ENCODE measurements at places on chromosomes 13 and 19.

DNA sequence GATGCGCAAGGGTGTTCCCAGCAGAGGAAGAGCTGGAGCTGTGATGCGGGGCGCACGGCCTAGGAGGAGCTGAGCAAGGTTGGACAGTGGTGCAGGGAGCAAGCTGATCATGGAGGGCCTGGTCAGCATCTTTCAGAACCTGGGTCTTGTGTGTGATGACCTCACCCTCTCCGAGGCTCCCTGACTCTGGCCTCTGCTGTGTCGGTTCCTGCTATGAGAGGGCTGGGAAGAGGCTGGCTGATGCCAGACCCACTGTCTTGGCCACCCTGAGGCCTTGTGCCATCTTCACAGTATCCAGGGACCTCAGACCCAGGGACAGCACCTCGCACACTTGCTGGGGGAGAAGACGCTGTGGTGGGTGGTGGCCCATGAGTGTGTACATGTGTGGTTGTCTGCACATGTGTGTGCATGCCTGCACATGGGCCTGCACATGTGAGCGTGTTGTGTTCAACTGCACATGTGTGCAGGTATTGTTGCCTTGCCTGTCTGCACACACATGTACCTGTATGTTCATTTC, 16.5 kb upstream of the C13orf46 start:
- no peak for DNase-seq

DNA sequence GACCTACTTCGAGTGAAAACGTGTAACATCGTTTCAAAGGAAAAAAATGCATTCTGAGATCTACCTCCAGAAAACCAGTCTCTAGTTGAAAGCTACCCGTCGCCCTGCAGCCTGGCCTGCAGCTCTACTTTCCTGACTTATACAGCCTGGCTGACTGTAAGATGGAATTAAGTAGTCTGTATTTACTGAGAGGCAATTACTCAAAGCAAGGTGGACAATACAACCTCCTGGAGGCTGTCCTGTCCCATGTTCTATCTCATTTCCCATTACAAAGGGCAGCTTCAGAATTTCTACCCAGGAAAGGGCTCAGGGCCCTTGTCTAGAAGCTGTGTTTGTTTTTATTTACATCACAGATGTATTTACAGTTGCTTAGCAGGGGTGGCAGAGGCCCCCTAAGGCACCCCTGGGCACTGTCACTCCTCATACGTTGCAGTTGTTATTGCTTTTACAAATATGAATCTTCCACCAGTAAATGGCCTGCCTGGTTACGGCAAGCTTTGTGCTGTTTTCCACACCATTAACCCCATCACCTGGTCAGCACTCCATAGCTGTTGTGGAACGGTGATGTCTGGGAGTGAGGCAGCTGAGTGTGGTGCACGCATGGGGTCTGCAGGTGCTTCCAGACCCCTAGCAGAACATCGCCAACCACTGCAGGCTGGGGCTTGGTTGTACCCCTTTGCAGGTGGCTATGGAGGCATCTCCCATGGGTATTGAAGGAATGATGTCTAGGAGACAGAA, 46.3 kb upstream of the MTIF3 start:
- DNase-seq, result no peak

DNA sequence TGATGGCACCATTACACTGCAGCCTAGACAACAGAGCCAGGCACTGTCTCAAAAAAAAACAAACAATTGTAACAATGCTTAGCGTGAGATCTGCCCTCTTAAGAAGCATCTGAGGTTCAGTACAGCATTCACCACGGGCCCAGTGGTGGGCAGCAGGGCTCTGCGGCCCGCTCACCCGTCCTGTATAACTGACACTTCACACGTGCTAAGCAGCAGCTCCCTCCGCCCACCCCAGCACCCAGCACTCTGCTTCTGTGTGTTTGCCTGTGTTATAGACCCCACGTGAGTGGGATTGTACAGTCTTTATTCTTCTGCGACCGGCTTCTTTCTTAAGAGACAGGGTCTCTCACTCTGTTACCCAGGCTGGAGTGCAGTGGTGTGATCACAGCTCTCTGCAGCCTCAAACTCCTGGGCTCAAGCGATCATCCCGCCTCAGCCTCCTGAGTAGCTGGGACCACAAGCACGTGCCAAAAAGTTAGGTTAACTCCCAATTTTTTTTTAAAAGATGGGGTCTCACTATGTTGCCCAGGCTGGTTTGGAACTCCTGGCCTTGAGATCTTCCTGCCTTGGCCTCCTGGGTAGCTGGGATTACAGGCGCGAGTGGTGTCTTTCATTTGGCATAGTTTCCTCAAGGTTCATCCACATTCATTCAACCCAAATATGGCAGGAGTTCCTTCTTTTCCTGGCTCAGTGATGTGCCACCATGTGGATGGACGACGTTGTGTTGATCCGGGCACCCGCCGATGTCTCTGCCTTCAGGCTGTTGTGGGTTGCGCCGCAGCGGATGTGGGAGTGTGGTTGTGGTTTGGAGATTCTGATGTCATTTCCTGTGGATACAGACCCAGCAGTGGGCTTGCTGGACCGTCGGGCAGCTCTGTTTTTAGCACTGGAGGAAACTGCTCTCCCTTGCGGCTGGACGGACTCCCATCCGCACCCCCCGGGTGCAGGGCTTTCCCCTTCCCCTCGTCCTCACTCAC, 170.0 kb downstream of the KDM4B start:
- DNase-seq, result peak; percentile 82

GRCh38 chr19:19179548-19180441, 9.7 kb upstream of the MEF2B start:
- no peak for DNase-seq

DNA sequence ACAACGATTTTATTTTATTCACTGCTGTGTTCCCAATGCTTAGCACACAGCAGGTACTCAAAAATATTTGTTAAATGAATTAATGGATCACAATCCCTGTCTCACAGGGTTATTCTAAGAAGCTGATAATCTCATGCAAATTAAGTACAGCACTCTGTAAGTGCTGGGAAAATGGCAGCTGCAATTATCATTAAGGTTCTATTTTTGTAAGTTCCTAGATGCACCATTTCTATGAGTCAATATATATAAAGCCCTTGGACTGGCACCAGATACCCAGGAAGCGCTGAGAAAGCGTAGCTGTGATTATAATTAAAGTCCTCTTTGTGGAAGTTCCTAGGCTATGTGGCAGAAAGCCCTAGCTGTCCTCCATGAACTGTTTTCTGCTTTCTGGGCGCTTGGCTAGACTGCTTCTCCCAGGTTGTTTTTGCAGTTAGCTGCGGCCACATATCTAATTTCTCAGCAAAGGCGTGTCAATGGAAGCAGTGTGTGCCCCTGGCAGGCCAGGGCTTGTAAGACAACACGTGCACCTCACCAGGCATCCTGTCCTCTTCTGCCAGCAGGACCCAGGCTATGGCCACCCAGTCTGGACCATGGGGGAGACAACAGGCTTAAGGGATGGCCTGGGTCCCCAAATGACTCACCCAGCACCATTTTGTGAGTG, 5.2 kb upstream of the SRRM5 start:
- no peak for DNase-seq

GRCh38 chr19:16846901-16847300, 17.7 kb downstream of the SIN3B start:
- DNase-seq, result no peak

DNA sequence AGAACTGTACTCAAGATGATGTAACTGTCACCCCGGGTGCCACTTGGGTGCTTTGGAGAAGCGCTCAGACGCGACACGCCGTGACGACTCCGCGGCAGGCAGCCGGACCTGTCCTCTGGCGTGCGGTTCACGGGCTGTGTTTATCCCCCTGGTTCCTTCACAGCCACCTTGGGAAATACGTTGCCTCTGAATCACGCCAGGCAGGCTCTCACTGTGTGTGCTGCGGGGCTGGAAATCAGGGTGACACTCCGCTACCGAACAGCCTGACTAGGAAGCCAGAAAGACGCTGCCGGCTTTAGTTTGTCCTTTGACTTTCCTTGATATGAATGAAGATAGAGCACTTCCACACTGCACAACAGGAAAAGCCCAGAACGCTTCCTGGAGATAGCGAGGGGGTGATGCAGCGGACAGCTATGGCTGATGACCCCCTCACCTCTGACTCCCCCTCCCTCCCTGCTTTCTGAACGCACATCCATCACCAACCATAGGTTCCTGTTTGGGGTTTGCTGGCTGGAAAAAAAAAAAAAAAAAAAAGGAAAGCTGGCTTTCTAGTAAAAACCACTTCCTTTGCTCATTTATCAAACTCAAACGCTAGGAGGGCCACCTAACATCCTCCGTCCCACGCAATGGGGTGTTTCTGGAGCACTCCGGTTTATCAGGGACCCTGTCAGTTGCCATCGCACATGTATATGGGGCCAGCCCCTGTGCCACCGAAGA, 3.7 kb upstream of the GP6 start:
- DNase-seq, result no peak

GRCh38 chr19:55693336-55693974, 18.4 kb downstream of the EPN1 start:
- DNase-seq, result no peak

DNA sequence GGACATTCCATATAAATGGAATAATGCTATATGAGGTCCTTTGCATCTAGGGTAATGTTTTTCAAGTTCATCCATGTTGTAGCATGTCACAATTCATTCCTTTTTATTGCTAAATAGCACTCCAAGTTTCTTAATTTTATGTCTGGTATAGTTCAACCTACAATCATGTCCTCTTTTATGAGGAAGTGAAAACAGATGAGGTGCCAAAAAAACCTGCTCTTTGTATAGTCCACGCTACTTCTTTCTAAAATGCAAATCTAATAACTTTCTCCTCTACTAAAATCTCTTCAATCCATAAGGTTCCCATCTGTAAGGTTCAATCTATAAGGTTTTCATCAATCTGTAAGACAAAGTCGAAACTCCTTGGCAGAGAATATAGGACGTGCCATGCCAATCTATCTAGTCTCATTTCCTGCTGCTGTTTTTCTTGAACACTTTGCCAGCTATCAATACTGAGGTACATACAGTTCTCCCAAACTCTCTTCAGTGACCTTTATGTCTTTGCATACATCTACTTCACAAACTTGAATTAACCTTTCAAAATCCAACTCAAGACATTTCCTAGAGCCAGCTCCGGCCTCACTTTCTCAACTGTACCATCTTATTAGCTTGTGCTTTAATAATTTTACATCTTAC, 33.7 kb downstream of the INTS6 start:
- no peak for DNase-seq

GRCh38 chr13:81770868-81771505, 1430.1 kb upstream of the SPRY2 start:
- DNase-seq, result no peak

DNA sequence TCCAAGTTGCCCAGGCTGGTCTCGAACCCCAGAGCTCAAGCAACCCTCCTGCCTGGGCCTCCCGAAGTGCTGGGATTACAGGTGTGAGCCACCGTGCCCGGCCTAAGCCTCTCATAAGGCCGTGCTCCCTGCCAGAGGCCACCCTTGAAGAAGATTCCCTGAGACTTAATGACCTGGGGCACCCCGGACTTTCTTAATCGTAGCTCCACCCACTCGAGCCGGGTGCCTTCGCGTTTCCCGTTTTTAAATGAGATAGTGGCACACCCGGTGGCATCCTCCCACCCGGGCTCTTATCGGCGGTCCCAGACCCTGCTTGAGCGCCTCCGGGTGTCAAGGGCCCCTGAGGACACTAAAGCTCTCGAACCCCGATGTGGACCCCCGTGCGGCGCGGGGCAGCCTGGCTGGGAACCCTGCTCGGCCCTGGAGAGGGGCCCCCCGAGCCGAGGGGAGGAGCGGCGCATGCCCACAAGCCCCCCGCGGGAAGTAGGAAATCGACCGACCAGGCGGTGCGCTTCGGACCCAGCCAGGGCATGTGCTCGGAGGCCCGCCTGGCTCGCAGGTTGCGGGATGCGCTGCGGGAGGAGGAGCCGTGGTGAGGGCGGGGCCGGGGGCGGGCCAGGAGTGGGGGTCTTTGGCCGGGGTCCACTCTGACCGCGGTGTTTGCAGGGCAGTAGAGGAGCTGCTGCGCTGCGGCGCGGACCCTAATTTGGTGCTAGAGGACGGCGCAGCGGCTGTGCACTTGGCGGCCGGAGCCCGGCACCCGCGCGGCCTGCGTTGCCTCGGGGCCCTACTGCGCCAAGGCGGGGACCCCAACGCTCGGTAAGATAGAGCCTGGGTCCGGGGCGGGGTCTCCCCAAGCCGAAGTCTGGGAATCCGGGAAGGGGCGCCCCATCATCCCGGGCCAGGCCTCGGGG, at the start of gene ANKLE1:
TSS of gene ANKLE1 (plus strand) at position 511 of the 914 bp plus-strand sequence. CDS start at position 531, 20 bp downstream.
- DNase-seq, result no peak

- DNase-seq, result peak; percentile 71
These were observed 20.5 kb upstream of the STRN4 start for GRCh38 chr19:46766569-46767317.

GRCh38 chr13:79533781-79534400, 52.9 kb downstream of the NDFIP2 start:
- DNase-seq, result no peak

DNA sequence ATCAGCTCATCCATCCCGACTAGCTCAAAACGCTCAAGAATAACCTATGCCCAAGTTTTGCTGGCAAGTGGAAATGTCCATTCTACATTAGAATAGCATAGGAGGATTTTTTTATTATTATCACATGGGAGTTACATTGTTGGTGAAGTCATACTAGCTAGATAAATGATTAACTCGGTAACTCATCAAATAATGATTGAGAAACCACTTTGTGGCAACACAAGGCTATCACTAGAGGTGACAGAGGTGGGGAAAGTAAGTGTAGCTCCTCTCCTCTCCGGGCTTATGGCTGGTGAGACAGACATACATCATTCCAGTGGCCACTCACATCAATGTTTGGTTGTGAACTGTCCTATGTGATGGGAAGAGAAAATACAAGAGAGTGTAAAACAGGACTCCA, 161.6 kb downstream of the ZIC5 start:
- no peak for DNase-seq

DNA sequence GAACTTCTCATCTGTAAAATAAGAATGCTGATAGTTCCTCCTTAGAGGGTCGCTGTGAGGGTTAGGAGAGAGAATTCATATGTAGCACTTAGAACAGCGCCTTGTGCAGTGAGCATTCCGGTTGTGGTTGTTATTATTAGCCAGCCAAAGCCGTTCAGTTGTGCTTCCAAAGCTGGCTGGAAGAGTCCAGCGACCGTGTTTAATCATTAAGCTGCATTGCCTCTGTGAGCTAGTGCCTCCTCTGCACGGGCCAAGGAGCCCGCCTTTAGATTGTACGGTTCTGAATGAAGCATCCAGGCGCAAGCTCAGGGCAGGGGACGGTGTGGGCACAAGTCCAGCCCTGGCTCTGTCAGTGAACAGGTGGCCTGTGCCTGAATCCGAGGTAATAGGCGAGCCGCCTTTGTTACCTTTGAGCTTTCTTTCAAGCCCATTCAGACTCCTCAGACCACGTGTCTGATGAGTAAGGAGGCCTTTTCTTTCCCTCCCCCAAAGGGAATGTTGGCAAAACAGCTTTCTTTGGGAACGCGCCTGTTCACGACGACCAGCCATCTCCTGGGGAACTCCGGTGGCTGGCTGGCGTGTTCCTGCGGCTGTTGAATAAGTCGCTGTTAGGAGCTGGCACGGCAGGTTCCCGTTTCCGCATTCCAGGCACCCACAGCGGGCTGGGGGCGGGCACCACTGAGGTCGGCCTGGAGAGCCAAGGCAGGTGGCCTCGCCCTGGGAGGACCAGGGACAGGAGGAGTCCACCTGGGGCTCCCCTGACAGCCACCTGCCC, 25.1 kb downstream of the SIPA1L3 start:
- DNase-seq, result no peak

GRCh38 chr19:18775586-18776287, 15.4 kb downstream of the COMP start:
- no peak for DNase-seq
